ENCODE measurements at places on chromosomes 6 and 20.

DNA sequence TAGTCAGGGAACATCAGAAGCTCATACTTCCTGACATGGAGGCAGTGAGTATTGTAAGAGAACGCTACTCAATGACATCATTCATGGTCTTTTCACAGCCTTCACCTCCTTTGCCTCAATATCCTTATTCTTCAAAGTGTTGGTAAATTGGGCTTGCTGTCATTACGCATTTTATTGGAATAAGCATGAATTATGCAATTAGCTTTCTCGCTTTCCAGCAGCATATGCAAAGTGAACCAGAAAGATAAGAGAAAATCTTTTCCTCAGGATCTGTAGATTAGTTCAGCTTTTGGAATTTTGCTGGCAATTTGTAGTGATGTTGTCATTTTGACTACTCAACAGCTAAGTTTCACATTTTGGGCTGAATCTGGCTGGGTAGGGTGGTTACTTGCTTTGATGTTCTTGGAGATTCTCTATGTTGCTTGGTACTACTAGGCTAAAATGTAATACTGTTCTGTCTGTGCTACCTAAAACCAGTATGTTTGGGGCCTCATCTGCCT, 1012.1 kb downstream of the KIF16B start:
- no peak for DNase-seq

GRCh38 chr6:128425856-128426255, 94.5 kb downstream of the PTPRK start:
- no peak for DNase-seq

- no peak for DNase-seq
These were observed 108.7 kb downstream of the ERMARD start for GRCh38 chr6:169859978-169860703.

DNA sequence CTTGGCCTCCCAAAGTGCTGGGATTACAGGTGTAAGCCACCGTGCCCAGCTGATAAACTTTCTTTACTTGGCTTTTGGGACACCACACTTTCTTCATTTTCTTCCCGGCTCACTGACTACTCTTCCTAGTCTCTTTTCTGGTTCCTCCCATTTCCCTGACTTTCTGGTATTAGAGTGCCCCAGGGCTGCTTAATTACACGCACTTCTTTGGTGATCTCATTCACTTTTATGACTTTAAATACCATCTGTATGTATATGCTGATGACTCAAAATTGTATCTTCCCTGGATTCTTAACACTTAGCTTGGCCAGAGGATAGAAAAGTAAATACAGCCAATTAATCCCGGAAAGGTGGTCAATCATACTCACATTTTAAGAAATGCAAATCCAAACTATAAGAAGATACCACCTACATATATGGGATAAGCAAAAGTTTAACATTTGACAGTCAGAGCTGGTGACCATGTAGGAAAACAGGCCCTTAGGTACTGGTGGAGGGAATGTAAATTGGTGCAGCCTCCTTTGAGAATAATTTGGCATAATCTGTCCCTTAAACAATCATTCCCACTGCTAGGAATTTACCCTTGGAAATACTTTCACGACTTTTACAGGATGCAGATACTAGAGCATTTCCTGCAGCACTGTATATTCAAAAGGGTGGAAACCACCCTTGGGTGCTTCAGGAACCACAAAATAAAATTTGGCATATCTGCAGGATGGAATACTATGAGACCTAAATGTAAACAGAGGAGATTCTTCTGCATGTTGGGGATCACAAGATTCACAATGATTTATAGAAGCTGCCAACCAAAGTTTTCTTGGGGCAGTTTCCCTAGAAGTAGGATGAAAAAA, 9.4 kb upstream of the NANP start:
- no peak for DNase-seq

- no peak for DNase-seq
These were observed 54.4 kb downstream of the HMGN3 start for GRCh38 chr6:79180052-79180451.

- DNase-seq = no peak
These were observed 13.3 kb downstream of the GRM4 start for GRCh38 chr6:34132486-34133185.

DNA sequence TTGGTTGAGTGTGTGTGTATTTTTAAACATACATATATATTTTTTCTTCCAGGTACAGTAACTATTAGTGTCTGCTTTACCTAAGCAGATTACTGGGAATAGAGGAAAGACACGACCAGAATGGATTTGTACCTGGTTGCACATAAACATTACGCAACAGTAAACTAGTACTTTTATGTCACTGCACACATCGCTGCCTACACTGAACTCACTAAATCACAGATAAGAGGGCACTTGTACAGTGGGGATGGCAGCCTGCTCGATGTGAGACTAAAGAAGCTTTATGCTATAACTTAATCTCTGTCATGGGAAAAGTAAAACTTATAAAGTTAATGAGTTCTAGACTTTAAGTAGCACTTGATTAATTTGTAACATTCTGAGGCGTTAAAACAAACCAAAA, 89.5 kb upstream of the SIM1 start:
- no peak for DNase-seq

DNA sequence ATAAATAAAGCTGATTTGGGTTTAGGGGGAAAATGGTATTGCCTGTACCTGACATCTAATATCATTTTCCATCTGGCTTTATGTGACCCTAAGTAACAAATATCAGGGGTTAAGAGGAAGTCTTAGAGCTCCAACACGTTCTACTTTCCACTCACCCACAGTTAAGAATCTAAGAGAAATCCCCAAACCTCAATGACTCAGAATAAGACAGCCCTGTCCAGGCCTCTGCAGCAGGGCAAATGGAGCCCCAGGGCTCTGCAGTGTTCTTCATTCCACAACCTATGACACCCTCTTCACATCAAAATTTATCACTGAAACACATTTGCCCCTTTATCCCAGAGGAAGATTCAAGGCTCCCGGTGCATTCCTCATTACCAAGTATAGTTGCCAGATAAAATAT, 20.3 kb upstream of the TENT5A start:
- no peak for DNase-seq

DNA sequence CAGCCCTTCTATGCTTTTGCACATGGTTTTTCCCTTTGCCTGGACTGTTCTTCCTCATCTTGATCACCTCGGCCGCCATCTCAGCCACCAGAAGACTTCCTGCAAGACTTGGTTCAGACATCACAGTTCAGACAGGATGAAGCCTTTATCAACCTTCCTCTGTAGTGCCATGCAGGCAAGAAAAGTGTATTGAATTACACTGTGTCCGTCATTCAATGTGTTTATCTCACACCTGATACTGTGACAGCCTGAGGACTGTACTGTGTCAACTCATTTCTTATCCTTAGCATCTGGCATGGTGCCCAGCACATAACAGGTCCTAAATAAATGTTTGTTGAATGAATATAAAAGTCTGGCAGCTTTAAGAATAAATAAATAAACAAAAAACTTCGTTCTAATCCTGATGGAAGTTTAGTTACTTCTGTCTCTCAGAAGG, 133.3 kb upstream of the MAN1A1 start:
- DNase-seq = no peak

GRCh38 chr20:18057101-18057993, at the start of gene OVOL2:
OVOL2 (minus strand) TSS chr20:18057916; CDS start chr20:18057634, 282 bp downstream.
- DNase-seq = no peak

- no peak for DNase-seq
These were observed 25.9 kb downstream of the TAF4 start for GRCh38 chr20:62039738-62040137.

- peak; percentile 54 for DNase-seq
These were observed 92.5 kb downstream of the TCP11 start for GRCh38 chr6:35048631-35049083.

- no peak for DNase-seq
These were observed 2.1 kb upstream of the GATA5 start for GRCh38 chr20:62477669-62478455.

GRCh38 chr6:52261229-52261628, 16.9 kb upstream of the IL17F start:
- DNase-seq = no peak

GRCh38 chr6:6595952-6596351, 7.4 kb downstream of the LY86 start:
- DNase-seq = no peak

GRCh38 chr20:47305667-47306066, 50.8 kb downstream of the ZMYND8 start:
- DNase-seq = no peak

DNA sequence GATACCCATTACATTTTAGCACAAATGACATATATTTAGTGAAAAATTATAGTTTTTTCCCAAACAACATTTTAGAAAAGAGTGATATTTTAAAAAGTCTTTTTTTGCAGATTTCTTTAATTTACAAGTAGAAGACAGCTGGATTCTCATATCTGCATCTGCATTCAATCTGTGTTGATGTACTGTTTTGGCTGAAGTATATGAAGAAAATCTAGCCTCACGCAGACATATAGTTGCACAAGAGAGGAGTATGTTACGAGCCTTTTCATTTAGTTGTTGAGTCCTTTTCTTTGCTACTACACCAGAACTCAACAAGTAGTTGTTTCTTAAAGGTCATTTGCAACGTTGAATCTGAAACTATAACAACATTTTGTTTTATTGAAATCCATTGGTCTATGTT, 314.3 kb upstream of the SUPT3H start:
- DNase-seq = no peak

DNA sequence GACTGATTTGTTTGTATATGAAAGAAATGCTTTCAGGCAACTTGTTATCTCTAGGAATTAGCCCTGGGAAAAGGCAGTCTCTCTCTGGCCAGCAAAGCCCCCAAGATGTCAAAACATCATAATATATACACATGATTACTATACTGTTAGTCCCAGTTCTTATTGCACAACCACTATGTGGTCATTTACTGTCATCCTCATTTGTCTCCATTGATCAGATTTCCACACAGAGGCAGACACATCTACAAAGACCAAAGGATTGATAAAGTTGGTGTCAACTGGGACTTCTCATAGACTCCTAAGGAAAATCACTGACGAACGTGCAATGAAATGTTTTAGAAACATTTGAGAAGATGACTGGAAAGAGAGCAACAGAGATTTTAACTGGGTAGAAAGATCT, 71.9 kb upstream of the POPDC3 start:
- no peak for DNase-seq

DNA sequence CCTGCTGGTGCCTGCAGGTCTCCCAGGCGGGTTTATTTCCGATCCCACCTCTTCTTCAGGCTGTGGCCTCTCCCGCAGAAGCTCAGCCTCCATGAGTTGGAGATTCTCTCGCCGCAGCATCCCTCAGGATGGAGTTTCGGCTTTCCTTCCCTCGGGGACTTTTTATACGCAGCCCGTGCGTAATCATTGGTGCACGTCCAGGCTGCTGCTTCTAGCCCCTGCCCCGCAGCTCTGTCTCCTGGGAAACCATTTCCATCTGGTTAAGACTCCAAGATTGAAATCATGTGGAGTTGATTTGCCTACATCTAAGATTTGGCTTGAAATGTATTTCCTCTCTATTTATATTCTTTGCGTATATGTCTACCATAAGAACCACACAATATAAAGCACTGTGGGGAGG, 46.7 kb upstream of the CARMIL1 start:
- DNase-seq = no peak

Data from Right ventricle myocardium inferior (tissue), 1 donor.